A172 (cell line): ENCODE measurements at places on chromosomes 5 and 9. TPM values are rescaled to one million over a fixed set of nuclear protein-coding genes. Genes with fewer than 3 reads are reported as not detected.

DNA sequence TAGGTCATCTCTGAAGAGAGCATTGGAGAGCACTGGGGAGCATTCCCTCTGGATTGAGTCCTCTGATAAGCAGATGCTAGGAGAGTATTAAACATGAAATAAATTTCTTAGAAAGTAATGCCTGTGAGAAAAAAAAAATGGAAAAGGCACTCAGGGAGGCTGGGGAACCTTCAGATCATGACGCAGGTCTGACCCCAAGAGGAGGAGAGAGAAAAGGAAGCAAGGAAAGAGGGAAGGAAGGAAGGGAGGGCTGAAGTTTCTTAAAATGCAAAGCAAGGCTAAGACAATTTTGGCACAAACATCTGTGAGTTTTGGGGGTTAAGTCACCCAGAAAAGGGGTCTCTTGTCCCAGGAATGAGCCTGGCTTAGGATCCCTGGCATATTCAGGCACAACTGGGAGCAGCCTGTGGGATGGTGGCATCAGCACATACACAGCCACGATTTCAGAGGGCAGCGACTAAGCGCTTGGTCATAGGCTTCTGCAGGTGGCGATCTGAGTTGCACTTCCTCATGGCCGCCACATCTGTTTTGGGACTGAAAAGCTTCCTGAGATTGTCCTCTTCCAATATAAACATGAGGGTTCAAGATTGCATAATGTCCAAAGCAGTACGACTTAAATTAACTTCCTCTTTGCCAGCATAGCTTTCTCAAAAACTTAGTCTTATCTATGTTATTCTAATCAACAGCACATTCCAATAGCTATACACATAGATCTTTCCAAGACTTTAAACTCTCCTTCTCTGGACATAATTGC is 692.7 kb downstream of the DNAH5 start:
- DNase-seq: peak; percentile 53

The CSF1R gene
- total RNA-seq: 0.84 and 0.96 TPM in 2 replicates

- DNase-seq: no peak
Observed at GRCh38 chr5:64273276-64273675, 107.6 kb downstream of the RNF180 start.

DNA sequence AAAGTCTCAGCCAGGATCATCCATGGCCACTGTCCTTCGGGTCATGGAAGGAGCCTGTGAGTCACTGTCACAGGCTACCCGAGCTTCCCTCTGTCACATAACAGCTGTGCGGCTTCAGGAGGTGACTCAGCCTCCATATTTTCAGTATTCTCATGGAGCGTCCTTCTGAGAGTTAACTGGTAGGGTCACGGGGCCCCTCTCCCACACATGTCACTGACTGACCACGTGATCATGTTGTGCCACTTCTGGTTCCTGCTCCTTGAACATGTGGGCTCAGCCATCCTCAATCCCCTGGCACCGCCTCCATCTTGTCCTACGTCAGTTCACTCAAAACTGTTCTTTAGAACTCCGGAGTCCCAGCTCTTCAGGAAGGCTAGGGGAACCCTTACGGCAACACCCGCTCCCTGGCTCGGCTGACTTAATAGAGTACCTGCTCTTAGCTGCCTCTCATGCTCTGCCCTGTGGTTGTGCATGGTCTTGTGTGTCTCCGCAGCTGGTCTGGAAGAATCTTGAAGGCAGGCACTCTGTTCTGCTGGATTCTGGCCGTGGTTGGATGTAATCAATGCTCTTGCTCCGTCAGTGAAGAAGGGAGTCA is 182.8 kb downstream of the ICE1 start:
- peak; percentile 7 for DNase-seq

DNA sequence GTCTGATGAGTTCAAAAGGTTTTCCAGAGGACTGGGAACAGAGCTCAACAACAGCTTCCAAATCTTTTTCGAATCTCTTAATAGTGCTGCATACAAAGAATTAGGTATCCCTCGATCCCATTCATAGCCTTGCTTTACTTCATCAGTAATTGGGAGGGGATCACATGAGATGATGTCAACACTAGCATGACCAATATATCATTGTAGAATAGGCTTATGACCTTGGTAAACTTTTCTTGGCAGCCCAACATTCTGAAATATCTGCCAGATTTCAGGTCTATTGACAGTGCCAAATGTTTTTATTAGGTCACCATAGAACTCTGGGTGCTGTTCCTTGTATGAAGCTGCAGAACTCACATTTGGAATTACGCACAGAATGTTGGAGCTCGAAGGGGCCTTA is 228.9 kb downstream of the FGF10 start:
- DNase-seq: no peak
